ENCODE measurements at places on chromosomes 2 and 18.

GRCh38 chr2:34997779-34998178 lies 1357.8 kb upstream of the CRIM1 start:
- no peak for DNase-seq

- DNase-seq, result no peak
These were observed 2.8 kb upstream of the ZBTB14 start for GRCh38 chr18:5298156-5298852.

DNA sequence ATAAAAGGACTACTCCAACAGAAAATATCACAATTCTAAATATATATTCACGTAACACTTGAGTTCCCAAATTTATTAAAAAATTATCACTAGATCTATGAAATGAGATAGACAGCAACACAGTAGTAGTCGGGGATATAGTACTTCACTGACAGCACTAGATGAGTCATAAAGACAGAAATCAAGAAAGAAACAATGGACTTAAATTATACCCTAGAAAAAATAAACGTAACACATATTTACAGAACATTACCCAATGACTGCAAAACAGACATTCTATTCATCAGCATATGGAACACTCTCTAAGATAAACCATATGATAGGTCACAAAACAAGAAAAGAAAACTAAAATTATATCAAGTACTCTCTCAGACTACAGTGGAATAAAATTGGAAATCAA lies 429.4 kb downstream of the MBD2 start:
- no peak for DNase-seq

DNA sequence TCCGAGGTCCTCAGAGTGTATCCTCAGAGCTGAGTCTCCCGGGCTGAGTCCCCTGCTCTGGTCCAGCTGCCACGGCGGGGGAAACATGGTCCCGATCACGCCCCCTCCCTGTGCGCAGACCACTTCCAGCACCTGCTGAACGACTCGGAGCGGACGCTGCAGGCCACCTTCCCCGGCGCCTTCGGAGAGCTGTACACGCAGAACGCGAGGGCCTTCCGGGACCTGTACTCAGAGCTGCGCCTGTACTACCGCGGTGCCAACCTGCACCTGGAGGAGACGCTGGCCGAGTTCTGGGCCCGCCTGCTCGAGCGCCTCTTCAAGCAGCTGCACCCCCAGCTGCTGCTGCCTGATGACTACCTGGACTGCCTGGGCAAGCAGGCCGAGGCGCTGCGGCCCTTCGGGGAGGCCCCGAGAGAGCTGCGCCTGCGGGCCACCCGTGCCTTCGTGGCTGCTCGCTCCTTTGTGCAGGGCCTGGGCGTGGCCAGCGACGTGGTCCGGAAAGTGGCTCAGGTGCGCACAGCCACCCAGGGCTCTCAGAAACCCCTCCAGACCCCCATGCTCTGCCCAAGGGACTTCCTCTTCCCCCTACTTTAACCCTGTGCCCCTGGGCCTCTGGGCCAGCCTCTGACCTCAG lies 26.7 kb downstream of the GPC1 start:
- no peak for DNase-seq

DNA sequence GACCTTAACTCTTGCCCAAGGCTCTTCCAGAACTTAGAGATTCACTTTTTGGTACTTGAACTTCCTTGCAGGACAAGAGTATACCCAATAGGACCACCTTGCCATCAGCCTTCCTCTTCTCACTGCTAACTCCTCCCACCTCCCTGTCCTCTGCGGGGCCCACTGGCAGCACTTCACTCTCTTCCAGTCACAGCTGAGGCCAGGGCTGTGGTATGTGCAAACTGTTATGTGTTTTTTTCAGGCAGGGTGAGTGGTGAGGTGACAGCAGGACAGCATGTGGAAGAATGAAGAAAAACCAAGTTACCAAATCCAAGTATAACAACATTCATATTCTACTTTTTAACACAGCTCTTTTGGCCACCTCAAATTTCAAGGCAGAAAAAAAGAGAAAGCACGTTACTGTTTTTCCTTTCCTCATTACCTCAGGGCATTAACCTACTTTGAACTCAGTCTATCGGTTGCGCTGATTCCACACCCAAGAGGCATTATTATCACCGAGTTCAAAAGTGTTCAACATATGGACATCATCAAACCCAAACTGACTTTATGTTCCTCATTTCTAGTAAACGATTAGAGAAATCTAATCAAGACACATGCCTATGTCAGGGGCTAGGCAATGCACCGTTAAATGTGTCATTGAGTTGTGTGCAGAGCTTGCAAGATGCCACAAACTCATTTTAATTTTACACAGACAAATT lies 605.2 kb upstream of the SYT4 start:
- DNase-seq, result no peak

GRCh38 chr2:173583196-173583595 lies 228.5 kb downstream of the CDCA7 start:
- no peak for DNase-seq

DNA sequence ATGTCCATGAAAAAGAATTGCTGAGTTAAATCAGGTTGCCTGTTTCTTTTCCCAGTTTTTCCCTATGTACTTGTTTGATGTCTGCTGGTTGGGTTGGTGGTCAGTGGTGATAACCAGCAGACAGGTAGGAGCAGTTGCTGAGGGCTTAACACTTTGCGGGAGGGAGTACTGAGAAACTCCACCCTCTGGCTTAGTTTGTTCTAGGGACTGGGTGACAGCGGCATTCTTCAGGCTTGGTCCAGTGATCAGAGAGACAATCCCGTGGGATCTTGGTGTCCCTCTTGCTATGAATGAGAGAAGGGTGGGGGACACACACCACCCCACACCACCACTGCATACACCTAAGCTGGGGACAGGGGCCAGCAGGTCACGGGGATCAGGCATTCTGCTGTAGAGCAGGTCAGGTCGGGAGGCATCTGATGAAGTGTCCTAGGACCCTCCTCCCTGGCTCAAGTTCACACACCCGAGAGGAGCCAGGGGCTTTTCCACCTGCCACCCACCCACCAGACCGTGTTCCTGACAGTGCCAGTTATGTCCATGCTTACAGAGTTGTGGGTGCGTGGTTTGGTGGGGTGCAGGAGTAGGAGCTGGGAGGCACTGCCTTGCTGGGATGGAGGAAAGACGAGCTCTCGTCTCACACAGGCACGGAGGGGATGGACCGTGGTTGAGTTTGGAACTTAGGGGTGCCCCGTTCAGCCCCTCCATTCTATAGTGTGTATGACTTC lies 21.3 kb upstream of the ALLC start:
- no peak for DNase-seq

GRCh38 chr2:202165945-202166344 lies 72.5 kb downstream of the SUMO1 start:
- DNase-seq, result no peak

GRCh38 chr2:121210691-121211090 lies 74.3 kb downstream of the TFCP2L1 start:
- no peak for DNase-seq

DNA sequence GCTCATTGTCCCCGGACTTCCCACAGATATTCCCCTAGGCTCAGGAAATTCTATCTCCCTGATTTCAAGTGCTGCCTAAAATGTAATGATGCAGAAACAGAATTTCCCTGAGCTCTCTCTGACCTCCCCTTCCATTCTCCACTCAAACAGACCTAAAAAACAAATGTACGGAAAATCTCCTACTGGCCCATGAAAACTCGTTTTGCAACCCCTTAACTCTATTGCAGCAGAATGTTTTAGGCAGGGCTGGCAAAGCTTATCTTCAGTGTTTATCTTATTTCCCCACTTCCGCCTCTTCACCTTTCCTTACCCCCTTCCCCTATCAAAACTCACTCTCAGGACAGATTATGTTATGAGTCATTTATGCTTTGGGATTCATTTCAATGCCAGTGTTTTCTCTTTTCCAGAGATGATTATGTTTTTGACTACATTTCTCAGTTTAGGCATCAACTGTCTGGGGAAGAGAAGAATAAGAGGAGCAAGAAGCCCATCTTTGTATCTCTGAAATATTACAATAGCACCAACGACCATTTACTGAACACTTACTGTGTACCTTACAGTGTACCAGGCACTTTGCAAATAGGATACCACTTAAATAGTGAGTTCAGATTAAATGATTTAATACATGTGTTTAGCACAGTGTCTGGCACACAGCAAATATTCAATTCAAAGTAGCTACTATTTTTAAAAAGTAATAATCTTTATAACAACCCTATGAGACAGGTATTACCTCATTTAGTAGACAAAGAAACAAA lies 53.9 kb upstream of the STPG4 start:
- DNase-seq, result no peak

GRCh38 chr2:102486941-102487702 lies 14.1 kb downstream of the SLC9A4 start:
- no peak for DNase-seq

GRCh38 chr2:236167297-236168109 lies 683 bp downstream of the GBX2 start:
- DNase-seq, result no peak
